H9 (cell line): ENCODE measurements at places on chromosomes 12 and 14.

DNA sequence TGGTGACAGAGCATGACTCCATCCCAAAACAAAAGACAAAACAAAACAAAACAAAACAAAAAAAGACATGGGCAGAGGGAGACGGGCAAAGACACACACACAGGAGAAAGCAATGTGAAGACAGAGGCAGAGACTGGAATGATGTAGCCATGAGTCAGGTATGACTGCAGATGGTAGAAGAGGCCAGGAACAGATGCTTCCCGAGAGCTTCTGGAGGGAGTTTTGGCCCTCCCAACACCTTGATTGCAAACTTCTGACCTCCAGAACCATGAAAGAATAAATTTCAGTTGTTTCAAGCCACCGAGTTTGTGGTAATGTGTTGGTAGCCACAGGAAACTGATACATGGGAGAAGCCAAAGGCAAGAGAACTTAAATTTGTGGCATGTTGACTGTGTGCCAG, 27.1 kb downstream of the VWF start:
- DNase-seq: no peak
- no peak overlapping the region for H3K4me3 ChIP-seq
- no peaks in the 10 kb centered on the region for H3K4me1 ChIP-seq
- no peak overlapping the region for H3K27ac ChIP-seq
- peaks cover 6% of the 10 kb centered on the region for H3K36me3 ChIP-seq

- H3K4me1 ChIP-seq: peaks cover 11% of the 10 kb centered on the region; the same call in 1 of the 2 replicates
- DNase-seq: peak; percentile 40
- H3K27ac ChIP-seq: peak overlapping the region; percentile 83
- H3K36me3 ChIP-seq: no peaks in the 10 kb centered on the region
- no peak overlapping the region; the same call in 1 of the 3 replicates for H3K4me3 ChIP-seq
- no peaks in the 10 kb centered on the region for H3K27me3 ChIP-seq
Measured at GRCh38 chr12:51320695-51321320, 3.2 kb downstream of the BIN2 start.

DNA sequence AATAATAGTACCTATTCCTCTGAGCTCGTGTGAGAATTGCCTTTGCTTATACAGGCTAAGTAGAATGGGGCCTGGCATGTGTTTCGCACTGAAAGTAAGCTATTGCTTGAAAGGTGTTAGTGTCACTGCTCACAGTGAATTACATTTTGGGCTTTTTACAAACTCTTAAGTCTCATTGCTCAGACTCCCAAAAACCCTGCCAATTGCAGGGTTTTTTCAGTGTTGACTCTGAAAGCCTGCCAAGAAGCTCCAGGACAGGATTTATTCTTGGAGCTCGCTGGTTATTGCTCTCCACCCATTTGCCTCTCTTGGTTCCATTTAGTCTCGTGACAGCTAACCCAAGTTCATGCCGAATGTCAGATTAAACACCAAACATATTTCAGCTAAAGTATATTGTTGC, 39.8 kb downstream of the NOPCHAP1 start:
- H3K4me3 ChIP-seq: no peak overlapping the region
- no peaks in the 10 kb centered on the region for H3K4me1 ChIP-seq
- H3K27me3 ChIP-seq: no peaks in the 10 kb centered on the region
- no peaks in the 10 kb centered on the region for H3K36me3 ChIP-seq
- no peak for DNase-seq
- H3K27ac ChIP-seq: no peak overlapping the region

- H3K27me3 ChIP-seq: no peaks in the 10 kb centered on the region
- H3K27ac ChIP-seq: no peak overlapping the region
- DNase-seq: no peak
- H3K36me3 ChIP-seq: no peaks in the 10 kb centered on the region
- no peak overlapping the region for H3K4me3 ChIP-seq
Measured at GRCh38 chr12:38587594-38587993, 271.0 kb downstream of the ALG10B start.

DNA sequence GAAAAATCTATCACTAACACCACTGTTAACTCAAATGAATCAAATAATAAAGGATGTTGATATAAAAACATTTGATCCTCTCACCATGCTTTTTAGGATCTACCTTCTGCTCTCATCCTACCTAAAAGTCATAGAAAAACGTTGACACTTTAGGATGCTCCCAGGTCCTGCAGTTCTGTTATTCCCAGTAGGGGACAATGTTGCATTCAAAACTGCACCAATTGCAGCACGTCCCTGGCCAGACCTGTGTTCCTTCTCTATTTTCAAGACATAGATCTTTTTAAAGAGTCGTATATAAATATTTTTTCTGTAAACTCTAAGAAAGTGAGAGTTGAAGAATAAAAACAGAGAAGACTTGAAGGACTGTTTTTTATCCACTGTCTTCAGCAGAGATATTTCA, 8.8 kb downstream of the AICDA start:
- peaks cover 2% of the 10 kb centered on the region; the same call in 1 of the 2 replicates for H3K4me1 ChIP-seq
- DNase-seq: peak; percentile 40

- no peaks in the 10 kb centered on the region for H3K27me3 ChIP-seq
- no peak for DNase-seq
- no peaks in the 10 kb centered on the region for H3K36me3 ChIP-seq
Measured at GRCh38 chr12:107666009-107666408, 19.6 kb upstream of the PWP1 start.

GRCh38 chr12:43749016-43749415, 9.6 kb downstream of the PUS7L start:
- peaks cover 22% of the 10 kb centered on the region for H3K36me3 ChIP-seq
- H3K27ac ChIP-seq: no peak overlapping the region
- H3K27me3 ChIP-seq: no peaks in the 10 kb centered on the region
- H3K4me1 ChIP-seq: no peaks in the 10 kb centered on the region

GRCh38 chr12:11171969-11172675, 1.1 kb downstream of the SMIM10L1 start:
- peaks cover 25% of the 10 kb centered on the region for H3K36me3 ChIP-seq
- H3K27ac ChIP-seq: peak overlapping the region; percentile 84
- DNase-seq: no peak
- no peaks in the 10 kb centered on the region for H3K27me3 ChIP-seq
- peak overlapping the region; percentile 98 for H3K4me3 ChIP-seq

GRCh38 chr12:28973491-28973890, 175.6 kb upstream of the FAR2 start:
- DNase-seq: no peak
- H3K4me1 ChIP-seq: no peaks in the 10 kb centered on the region
- no peaks in the 10 kb centered on the region for H3K36me3 ChIP-seq
- H3K27me3 ChIP-seq: no peaks in the 10 kb centered on the region
- H3K4me3 ChIP-seq: no peak overlapping the region
- H3K27ac ChIP-seq: no peak overlapping the region
